ENCODE measurements at places on chromosomes 3 and 15.

DNA sequence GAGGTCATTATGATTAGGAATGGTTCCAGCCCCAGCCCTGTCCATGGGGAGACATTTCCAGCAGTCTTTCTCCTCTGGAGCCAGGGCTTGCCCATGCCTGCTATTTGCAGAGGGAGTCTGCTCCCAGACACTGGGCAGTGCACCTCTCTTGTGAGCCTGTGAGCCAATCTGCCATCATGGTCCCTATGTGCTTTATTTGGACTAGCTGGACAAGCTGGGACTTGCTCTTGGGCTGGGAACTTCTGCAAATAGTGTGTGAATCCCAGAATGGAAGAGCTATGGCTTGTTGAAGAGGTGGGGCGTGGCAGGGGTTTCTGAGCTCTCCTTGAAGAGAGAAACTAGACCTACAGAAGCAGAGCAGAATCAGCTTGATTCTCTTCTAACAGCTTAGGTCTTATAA, 53.7 kb upstream of the KY start:
- DNase-seq: no peak

DNA sequence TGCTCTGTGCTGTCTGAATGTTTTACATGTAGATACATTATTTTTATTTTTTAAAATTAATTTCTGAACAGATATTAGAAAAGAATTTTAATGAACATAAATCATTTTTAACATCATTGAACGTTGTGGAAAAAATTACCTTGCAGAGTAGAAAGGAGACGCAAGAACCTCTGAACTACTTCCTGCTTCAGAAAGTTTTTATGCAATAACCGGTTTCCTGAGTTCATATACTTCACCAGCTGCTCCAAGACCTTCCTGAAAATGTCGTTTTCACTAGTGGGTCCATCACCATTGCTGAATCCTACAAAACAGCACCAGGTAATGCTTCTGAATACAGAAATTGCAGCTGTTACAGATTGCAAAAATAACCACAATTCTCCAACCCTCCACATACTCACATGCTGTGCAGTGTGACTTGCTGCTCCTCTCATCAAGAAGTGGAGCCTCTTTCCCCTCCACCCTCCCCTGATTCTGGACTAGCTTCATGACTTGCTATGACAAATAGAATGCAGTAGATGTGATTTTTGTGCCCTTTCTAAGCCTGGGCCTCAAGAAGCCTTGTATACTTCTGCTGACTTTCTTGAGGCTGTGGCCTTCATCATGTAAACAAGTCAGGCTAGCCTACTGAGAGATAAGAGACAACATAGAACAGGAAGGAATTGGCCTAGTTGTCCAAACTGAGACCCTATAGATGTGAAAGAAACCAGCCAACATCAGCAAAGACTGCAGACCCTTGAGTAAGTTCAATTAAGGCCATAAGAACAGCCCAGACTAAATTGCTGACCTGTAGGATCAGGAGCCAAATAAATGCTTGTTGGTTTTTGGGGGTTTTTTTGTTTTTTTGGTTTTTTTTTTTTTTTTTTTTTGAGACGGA, 80.4 kb downstream of the TRANK1 start:
- DNase-seq: no peak

DNA sequence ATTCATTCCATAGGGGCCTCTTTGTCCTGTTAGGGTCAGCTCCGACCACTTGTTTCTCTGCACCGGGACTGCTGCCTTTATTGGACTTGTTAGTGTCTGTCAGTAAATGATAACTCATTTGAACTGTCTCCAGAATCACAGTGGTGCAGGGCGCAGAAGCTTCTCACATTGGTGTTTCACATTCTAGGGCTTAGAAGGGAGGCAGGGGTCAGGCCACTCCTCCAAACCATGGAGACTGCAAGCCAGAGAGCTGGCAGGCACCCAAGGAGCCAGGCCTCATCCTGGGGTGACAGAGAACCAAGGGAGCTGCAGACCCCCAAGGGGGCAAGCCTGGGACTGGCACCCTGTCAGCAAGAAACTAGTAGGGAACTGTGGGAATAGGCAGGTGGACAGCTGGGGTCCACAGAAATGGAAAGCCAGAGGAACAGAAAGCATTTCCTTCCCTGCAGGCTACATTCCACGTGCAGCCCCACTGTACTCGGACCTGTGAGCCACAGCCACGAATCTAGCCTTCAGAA, 49.1 kb downstream of the CCNL1 start:
- DNase-seq: no peak

DNA sequence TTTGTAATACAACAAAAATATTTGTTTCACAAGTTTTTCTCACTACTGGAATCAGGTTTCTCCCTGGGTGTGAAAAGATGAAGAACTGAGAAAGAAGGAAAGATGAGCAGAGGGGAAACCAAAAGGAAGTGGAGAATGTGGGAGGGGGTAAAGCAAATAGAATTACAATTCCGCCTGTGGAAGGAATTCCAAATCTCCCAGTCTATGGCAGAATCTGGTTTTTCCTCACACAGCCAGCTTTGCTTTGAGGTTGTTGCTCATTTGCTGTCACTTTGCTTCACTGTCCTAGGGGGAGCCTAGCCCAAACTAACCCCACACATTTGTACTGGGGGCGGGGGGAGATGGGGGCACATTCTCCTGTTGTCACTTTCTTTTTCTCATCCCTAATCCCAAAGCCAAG, 43.9 kb downstream of the RPL22L1 start:
- no peak for DNase-seq

- DNase-seq: no peak
Observed at GRCh38 chr15:38509152-38509551, 55.2 kb downstream of the FAM98B start.

GRCh38 chr3:171315919-171316318, 144.3 kb downstream of the TNIK start:
- no peak for DNase-seq

DNA sequence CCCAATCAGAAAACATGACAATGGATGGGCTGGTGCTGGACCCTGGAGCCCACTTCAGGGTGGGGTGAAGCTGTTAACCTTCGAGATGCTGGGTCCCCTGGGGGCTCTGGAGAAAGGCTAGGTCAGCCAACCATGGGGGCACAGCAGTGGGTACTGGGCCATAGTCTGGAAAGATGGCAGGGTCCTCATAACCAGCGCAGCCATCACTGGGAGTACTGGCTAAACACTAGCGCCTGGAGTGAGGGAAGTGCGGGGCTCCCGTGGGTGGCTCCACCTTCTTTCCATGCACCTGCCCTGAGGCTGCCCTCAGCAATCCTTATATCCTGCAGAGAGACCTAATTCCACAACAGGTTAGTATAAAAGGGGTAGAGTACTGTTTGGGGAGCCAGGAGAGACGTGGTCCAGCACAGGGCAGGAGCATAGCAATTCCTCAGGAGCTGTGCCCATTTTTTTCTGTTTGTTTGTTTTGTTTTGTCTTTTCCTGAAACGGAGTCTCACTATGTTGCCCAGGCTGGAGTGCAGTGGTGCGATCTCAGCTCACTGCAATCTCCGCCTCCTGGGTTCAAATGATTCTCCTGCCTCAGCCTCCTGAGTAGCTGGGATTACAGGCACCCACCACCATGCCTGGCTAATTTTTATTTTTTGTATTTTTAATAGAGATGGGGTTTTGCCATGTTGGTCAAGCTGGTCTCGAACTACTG, 122.6 kb upstream of the MEF2A start:
- no peak for DNase-seq

DNA sequence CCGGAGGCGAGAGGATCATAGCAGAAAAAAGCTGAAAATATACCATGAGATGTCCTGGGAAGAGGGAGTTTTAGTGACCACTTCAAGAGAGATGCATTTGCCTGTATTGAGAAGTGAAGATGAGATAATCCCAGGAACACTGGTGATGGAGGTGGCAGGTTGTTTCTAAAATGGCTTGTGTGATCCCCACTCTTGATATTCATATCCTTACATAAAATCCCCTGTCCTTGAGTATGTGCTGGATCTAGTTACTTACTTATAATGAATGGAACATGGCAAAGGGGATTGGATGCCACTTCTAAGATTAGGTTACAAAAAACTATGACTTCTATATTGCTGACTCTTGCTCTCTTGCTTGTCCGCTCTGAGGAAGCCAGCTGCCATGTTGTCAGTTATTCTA, 22.1 kb downstream of the HDGFL3 start:
- no peak for DNase-seq

DNA sequence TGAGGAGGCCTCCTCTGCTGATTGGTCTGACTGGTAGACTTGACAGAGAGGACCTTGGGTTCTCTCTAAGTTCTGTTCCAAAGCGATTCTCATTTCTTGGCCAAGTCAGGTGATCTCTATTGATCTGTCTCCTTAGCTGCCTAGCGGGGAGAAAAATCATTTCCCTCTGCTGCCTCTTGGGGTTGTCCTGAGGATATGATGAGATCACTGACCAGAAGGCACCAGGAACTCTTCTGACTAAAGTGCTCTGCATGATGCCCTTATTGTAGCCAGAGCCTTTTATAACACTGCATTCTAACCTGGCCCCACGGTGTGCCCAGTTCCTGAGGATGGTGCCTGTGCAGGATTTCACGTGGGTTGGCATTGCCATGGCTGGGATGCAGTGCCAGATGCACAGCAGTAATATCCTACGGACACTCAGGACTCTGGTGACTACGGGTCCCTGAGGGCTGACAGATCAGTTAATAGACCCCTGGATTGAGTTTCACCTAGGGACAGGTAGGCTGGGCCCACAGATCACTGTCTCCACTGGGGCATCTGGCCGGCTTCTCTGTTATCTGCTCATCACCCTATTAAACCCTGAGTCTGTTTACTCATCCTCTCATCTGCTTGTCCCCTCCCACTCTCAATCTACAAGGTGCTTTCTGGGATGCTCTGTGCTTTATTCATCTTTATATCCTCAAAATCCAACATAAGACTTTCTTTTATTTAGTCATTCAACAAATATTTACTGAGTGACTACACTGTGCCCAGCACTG, 3.9 kb upstream of the HEG1 start:
- no peak for DNase-seq

GRCh38 chr3:23159929-23160328, 43.2 kb upstream of the UBE2E2 start:
- no peak for DNase-seq

- no peak for DNase-seq
Observed at GRCh38 chr3:38994251-38994650, 57.5 kb downstream of the SCN11A start.

GRCh38 chr15:90674476-90674875, 42.7 kb upstream of the BLM start:
- DNase-seq: no peak

Data from cortex of kidney (tissue), 1 donor.